ENCODE measurements at places on chromosomes 3 and 15.

DNA sequence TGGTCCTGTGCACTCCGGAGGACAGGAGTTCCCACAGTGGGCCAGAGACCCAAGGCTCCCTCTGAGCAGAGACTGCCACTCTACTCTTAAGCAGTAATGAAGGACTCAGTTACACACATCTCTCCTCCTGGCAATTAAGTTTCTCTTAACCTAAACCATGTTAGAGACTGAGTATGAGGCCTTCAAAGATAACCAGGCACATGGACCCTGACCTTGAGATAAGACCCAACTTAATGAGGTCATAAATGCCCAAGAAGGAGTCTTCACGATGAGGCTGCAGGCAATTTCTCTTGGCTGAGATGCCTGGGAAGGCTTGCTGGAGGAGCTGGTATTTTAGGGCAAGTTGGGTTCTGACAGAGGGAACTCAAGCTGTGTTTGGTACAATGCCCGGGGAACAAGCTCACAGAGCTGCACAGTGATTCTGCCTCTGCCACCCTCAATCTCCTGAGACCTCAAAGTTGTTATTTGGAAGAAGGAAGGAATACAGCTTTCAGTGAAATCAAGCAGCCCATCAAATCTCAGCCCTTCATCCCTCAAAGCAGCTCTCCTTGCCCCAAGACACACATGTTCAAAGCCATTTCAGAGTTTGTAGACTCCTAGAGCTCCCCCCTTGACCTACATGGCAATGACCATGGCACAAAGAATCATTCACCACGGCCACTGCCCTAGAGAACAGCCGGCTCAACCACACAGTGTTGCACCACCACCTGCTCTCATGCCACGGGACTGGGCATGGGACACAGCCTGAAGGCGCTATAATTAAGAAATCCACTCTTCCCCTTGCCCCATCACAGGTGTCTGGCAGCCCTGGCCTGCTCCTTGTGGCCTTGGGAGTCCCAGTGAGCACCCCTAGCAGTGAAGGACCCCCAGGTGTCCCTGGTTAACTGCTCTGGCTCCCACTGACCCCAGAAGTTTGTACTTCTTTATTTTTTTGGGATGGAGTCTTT, 7.1 kb downstream of the RMDN3 start:
- DNase-seq, result no peak

GRCh38 chr3:53588122-53588521, 93.7 kb downstream of the CACNA1D start:
- DNase-seq, result no peak

- DNase-seq, result no peak
Observed at GRCh38 chr15:75121491-75121890, 80.2 kb upstream of the C15orf39 start.

DNA sequence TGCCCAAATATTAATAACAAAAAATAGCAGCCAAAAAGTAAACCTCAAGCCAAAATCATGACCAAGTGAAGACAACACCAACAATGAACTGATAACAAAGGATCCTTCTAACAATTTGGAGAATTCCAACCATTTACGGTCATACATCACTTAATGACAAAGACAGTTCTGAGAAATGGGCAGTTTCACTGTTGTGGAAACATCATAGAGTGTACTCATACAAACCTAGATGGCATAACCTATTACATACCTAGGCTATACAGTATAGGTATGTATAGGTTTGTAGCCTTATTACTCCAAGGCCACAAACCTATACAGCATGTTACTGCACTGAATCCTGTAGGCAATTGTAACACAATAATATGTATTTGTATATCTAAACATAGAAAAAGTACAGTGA, 12.4 kb downstream of the ANO10 start:
- no peak for DNase-seq

DNA sequence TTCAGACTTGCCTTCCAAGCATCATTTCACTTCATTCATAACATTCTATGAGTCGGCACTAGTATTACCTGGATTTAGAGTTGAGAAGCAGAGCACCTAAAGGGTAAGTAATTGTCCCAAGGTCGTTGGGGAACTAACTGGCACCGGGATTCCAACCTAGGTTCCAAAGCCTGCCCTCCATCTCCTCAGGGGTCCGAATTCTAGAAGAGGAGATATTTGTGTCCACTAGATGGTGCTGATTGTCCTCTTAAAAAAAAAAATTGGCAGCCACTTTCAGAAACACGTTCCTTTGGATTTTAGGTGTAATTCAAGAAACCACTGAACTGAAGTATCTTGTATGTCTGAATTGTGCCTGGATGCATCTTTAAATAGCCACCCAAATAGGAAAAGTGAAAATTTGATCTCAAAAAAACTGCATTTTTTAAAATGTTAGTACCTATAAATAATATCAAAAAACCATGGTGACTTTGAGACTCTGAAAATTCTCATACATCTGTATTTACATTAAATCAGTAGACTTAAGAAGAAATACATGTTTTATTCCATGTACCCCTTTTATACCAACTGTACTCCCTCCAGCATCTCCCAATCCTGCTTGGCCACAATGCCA, 3.9 kb upstream of the FSIP1 start:
- no peak for DNase-seq

GRCh38 chr3:18188491-18188890, 236.6 kb downstream of the SATB1 start:
- DNase-seq, result no peak

- no peak for DNase-seq
Observed at GRCh38 chr3:148990236-148990635, 1.1 kb upstream of the GYG1 start.

GRCh38 chr3:61347981-61348380, 96.7 kb upstream of the FHIT start:
- no peak for DNase-seq

GRCh38 chr3:113409676-113410075, 31.6 kb downstream of the CFAP44 start:
- no peak for DNase-seq

DNA sequence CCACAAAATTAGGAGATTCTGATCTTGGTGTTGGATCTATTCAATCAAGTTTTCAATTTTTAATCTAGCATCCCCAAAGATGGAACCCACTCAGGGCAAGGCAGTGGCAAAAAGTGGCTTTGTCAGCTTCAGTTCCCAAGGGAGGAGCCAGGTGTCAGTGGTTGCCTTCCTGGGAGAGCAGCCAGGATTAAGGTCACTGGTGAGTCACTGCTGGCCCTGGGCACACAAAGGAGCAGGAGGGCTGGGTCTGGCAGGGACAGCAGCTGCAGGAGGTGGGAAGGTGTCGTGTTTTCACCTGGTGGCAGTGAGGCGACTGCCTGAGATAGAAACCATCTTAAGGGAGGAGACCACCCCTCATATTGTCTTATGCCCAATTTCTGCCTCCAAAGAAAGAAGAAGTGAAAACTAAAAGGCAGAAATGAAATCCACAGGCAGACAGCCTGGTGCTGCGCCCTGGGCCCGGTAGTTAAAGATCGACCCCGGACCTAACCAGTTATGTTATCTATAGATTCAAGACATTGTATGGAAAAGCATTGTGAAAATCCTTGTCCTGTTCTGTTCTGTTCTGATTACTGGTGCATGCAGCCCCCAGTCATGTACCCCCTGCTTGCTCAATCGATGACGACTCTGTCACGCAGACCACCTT, 5.9 kb upstream of the KLHL25 start:
- no peak for DNase-seq

- no peak for DNase-seq
Observed at GRCh38 chr15:70240082-70240481, 142.4 kb upstream of the TLE3 start.

DNA sequence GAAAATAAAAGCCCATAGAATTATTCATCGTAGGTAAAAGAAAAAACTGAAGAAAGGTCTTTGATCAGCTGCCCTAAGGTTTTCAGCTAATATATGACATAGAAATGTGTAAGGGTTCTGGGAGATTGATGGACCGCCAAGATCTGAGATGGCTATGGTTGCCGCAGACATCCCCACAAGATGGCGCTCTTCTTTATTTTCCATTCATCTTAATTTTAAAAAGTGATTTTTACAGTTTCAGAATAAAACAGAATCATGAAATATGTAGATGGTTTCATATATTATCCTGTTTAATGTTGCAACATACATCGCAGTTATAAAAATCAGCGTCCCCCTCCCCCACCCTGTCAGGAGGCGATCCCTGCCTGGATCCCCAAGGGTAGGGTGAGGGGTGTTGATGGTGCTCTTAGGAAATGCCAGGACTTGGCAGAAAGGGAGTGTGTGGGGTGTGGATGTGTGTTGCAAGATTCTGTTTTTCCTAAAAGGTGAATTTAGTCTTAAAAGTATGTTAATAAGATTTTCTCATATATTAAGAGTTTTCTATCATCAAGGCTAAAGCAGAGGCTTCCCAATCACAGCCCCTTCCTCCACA, 68.8 kb downstream of the ANXA2 start:
- DNase-seq, result no peak

- no peak for DNase-seq
Observed at GRCh38 chr3:12235691-12236090, 53.2 kb upstream of the PPARG start.

GRCh38 chr15:44593042-44593736, 56.2 kb downstream of the EIF3J start:
- DNase-seq, result no peak

DNA sequence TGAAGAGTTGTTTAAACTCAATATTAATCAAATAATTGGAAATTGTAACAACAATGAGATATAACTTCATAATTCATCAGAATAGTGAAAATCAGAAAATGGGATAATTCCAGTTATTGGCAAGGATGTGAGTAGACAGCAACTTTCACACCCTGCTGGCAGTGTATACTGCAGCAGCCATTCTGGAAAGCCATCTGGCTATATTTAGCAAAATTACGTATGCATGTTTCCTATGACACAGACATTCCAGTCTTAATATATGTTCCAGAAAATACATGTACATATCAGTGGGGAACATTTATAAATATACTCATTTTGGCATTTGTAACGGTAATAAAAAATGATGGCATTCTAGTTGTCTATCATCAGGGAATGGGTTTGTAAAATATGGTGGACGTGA, 564.1 kb downstream of the GBE1 start:
- no peak for DNase-seq

- DNase-seq, result no peak
Observed at GRCh38 chr15:33837294-33837693, 131.0 kb upstream of the CHRM5 start.
